ENCODE measurements at places on chromosomes 4 and X.
A peak's percentile ranks its signal among the peaks of the same experiment; 100 is the strongest.

GRCh38 chr4:142719854-142720541 is 126.1 kb downstream of the INPP4B start:
- no peak for DNase-seq

- DNase-seq: no peak
Measured at GRCh38 chrX:109952985-109953905, 49.7 kb upstream of the TMEM164 start.

- no peak for DNase-seq
Measured at GRCh38 chrX:39960219-39960618, 137.5 kb downstream of the BCOR start.

GRCh38 chrX:45771560-45772340 is 571.1 kb upstream of the DIPK2B start:
- DNase-seq: no peak

DNA sequence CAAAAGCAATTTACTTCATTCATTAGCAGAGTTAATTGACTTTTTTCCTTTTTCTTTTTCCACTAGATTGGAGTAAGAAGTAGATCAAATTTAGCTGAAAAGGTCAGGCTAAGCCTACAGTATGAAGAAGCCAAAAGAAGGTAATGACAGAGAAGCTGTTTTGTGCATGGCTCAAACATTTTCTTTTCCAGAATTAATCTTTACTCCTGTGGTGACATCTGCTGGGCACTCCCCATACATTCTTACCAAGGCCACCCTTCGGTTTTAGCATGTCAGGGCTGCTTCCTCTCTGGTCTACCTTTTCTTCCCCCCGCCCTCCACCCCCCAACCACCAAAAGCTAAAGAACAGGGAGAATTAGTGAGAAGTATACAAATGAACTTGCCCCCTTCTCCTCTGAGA is 70.2 kb downstream of the CLDN22 start:
- no peak for DNase-seq

DNA sequence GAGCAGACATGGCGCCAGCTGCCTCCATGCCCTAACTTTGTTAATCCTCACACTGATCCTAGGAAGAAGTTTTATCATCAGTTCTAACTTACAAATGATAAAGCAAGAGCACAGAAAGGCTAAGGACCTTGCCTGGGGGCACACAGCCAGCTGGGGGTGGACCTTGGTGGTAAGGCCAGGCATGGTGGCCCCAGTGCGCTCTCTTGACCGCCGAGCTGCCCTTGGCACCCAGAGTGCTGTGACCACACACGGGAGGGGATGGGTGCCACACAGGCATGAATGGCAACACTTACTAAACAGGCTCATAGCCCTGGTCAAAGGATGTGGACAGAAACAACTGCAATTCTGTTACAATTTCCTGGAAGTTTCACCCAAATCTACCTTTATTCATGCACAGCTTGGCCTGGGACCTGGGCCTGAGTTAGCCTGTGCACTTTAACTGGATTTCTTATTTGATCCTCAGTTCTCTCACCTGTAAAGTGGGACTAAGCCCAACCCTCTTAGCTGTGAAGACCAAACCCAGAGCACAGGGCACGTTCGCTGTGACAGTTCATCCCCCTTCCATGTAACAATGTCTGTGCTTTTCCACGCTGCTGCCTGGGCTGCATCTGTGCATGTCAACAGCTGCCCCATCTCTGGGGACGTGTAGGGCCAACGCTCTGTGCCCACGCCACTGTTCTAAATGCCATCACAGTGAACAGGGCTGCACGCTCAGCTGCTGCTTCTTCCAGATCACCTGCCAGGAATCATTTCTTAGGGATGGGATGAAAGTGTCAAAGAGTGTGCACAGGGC is 44.8 kb downstream of the ACOX3 start:
- DNase-seq: no peak

DNA sequence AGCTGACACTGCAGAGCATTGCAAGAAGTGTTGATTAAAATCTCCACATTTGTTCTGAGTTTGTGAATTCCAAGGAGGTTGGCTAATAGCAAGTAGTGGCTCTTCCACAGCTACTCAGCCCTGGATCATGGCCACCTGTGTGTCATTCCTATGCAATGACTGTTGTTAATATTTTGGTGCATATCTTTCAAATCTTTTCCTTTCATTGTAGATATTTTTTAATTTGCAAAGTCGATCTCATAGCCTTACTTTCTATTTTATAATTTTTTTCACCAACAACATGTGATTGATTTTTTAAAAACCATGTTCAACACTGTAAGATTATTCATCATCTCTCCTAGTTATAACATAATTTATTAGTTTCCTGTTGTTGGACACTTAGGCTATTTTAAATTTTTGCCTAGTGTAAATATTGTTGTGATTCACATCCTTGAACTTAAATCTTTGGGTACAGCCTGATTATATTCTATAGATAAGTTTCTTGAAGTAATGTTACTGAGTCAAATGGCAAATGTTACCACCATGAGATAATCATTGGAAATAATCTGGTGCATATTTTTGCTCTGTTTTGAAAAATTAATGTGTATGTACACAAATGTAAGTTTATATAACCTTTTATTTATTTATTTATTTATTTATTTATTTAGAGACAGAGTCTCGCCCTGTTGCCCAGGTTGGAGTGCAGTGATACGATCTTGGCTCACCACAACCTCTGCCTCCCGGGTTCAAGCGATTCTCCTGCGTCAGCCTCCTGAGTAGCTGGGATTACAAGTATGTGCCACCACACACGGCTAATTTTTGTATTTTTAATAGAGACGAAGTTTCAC is 17.1 kb upstream of the ARHGAP10 start:
- no peak for DNase-seq

- DNase-seq: no peak
Measured at GRCh38 chr4:86159216-86159615, 200.6 kb downstream of the MAPK10 start.

GRCh38 chrX:8289523-8289922 is 118.5 kb upstream of the VCX2 start:
- DNase-seq: no peak

DNA sequence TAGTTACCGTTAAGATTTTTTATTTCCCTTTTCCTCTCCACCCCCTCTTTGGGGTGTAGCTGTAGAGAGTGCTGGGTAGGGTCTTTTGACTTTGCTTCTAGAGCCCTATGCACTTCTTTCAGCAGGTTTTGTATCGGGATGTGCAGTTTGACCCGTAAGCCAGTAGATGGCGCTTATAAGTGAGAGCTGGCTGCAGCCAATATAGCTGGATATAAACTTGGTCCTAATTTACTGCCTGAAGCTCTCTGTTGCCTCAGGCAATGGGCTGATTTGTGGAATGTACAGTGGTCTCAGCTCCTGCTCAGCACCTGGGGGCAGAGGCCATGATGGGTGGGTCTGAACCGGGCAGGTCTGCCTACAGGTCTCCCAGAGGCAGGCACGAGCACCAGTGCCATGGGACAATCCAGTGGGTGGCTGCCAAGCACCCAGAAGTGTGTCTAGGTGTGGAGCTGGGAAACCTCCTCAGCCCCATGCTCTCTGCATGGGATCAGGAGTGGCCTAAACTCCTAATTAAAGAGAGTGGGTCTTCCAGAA is 146.5 kb downstream of the SPANXN1 start:
- no peak for DNase-seq

GRCh38 chr4:150237110-150237872 is 159.0 kb downstream of the DCLK2 start:
- no peak for DNase-seq

- no peak for DNase-seq
Measured at GRCh38 chrX:54446084-54446483, 5.9 kb downstream of the TSR2 start.

DNA sequence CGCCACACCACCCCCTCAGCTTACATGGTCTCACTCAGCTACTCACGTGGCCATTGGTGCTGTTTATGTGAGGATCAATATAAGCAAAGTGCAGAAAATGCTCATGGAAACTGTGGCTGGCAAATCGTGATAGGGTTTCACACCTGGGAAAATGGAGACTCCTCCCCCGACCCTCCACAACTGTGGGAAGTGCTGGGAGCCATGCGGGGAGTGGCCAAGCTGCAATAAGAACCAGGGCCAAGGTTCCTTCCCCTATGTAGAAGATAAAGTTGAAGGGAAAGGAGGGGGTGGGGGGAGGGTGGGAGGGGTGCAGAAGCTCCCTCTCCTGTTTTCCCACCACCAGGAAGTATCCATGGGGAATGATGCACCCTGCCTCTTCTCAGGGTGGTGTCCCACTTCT is 145.5 kb upstream of the MAMLD1 start:
- no peak for DNase-seq

DNA sequence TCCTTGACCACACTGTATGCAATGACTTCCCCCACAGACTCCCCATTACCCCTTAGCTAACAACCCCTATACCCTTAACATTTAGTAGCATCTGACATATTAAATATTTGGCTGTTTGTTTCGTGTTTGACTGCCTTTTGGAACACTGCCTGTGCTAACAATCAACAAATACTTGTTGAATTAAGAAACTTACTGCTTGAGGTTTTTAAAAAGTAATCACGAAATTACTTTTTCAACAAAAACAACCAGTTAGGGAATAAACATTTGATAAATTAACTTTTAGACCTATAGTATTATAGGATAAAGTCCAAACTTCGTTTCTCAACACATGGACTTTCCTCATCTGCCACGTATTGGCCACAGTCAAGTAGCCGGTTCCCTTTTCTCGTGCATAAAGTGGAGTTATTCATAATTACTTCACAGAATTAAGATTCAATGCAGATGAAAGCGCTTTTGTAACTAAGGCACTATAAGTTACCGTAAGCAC is 555 bp upstream of the ELMOD2 start:
- DNase-seq: no peak

- no peak for DNase-seq
Measured at GRCh38 chrX:57329008-57329407, 42.5 kb downstream of the FAAH2 start.

GRCh38 chr4:139710073-139710472 is 44.5 kb downstream of the MGST2 start:
- no peak for DNase-seq

GRCh38 chrX:119573840-119574393 is 446 bp upstream of the UBE2A start:
- DNase-seq: no peak

- DNase-seq: no peak
Measured at GRCh38 chrX:25154168-25154567, 138.4 kb upstream of the ARX start.

GRCh38 chr4:22932326-22932725 is 239.6 kb downstream of the GBA3 start:
- DNase-seq: no peak

DNA sequence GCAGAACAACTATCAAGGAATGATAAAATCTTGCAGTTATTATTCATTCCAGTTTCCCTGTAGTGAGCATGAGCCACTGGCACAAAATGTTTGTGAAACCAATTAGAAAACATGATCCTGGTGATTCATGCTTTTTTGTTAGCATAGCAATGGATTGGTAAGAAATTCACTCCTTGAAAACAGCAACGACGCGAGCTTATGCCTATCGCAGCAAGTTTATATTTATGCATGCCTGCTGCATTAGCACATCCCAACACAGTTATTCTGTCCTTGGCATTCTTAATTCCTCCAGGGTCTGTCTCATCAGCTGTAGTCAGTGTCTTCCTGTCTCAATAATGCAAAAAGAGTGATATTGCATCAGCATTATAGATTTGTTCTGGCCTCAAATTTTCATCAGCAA is 975.9 kb downstream of the STIM2 start:
- no peak for DNase-seq

DNA sequence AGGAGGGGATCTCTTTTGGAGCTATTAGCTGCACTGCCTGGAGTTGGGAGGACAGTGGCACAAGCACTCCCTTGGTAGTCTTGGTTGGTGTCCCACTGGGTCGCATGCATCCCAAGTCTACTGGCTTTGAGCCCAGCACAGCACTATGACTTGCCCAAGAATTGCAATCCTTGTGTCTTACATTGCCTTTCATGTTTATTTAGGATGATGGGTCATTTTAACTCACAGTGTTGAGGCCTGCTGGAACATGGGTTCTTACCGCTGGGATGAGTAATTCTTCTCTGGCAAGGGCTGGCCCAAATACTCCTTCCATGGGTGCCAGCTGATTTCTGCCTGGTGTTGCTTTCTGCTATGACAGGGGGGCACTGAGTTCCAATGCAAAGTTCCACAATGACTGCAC is 185.5 kb downstream of the TEX13C start:
- DNase-seq: no peak

- DNase-seq: no peak
Measured at GRCh38 chr4:6017800-6018199, 431 bp downstream of the C4orf50 start.

DNA sequence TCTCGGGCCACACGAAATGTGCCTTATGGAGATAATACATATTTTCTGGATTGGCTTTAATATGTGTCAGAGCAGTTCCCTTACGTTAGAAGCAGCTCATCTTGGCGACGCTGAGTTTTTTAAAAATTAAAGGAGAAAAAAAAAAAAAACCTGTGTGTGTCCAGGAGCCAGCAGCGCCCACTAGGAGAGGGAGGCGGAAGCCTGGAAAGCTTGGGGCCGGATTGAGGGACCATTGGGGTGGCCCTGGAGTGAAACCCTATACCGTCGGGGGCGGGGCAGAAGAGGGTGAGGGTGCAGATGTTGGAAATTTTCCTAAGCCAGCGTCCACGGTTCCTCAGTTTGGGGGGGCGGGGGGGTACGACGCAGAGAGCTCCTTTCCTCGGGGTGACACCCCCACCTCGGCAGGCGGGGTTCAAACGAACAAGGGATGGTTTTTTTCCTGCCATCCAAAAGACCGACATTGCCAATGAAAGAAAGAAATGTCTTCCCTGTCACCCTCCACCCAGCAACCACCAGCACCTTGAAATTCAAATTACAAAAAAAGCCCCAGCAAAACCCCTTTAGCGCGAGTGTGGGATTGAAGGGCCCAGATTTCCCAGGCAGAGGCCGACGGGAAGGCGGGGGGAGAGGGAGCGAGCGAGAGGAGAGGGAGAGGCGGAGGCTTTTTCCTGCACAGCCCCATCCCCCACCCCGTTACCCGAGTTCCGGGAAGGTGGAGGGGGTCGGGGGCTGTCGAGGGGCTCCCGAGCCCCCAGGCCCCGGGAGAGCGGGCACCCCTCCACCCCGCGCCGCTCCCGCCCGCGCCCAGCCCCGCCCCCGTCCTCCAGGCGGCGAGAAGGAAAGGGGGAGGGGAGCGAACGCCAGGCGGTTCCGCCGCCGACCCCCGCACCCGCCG is 859 bp downstream of the SMARCA1 start:
- peak; percentile 0 for DNase-seq

GRCh38 chr4:148786699-148787098 is 344.5 kb upstream of the NR3C2 start:
- DNase-seq: no peak

DNA sequence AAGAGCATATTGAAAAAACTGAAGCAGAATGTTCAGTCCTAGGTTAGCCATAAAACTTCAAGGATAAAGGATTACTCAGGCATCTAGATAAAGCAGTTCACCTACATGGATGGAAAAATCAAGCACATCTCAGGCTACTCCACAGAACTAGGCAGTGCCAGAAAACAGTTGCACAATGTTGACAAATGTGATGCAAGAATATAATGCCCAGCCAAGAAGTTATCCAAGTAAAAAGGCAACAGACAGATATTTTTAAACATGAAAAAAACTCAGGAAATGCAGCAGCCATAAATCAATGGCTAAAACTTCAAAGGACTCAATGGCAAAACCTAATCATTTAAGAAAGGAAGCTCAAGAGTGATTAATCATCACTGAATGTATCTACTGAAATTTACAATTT is 456.0 kb upstream of the FAM241A start:
- no peak for DNase-seq
